ENCODE measurements at places on chromosomes 5 and 9. TPM values are rescaled to one million over a fixed set of nuclear protein-coding genes. Genes with fewer than 3 reads are reported as not detected.
A peak's percentile ranks its signal among the peaks of the same experiment; 100 is the strongest.

- no peak for DNase-seq
Observed at GRCh38 chr5:14025569-14026286, 81.2 kb upstream of the DNAH5 start.

DNA sequence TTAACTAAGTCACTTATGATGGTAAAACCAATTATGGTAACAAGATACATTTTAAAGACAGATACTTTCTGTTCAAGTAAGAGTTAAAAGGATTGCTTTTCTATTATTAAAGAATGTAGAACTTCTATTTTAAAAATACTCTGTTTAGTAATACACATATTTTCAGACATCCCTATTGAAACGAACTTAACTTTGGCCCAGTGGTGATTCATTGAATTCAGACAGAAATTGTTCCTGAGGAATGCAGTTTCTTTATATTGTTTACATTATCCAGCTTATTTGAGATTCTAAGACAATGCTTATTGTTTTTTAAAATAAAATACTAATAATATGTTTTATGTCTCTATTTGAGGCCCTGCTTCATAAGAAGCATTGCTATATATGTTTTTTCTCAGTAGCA lies 816.4 kb downstream of the SEMA5A start:
- no peak for DNase-seq

Gene DPYSL3
- not detected for total RNA-seq

GRCh38 chr9:82271106-82271561 lies 282.6 kb downstream of the SPATA31D1 start:
- DNase-seq, result no peak

GRCh38 chr9:134811079-134811672 lies 69.4 kb upstream of the FCN2 start:
- no peak for DNase-seq

Gene EGFLAM
- not detected for total RNA-seq

DNA sequence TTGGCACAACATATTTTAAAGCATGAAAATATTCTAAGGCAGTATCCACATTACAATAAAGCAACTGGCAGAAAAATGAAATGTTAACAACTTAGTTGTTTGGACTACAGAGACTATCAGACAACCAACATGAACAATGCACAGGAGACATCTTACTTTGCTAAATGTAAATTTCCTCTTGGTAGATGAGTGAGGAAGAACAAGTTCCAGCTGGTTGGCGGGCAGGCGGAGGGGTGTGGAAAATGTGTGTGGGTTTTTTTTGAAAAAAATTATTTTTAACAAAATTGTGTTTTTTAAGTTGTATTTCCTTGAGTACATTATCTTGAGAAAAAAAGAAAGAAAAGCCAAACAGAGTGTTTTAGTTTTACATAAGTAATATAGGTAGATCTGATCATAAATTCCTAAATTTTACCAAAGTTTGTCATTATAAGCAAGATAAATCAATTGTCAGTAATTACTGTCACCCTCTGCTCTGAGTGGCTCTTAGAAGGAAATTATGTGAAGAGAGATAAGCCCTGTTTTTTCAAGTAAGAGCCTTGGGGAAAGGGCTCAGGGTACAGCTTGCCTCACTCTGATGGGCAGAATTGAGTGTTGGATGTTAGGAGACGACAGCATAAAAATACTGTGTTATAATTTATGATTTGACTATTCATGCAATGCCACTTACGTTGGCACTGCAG lies 42.5 kb downstream of the TMEM167A start:
- DNase-seq, result no peak

DNA sequence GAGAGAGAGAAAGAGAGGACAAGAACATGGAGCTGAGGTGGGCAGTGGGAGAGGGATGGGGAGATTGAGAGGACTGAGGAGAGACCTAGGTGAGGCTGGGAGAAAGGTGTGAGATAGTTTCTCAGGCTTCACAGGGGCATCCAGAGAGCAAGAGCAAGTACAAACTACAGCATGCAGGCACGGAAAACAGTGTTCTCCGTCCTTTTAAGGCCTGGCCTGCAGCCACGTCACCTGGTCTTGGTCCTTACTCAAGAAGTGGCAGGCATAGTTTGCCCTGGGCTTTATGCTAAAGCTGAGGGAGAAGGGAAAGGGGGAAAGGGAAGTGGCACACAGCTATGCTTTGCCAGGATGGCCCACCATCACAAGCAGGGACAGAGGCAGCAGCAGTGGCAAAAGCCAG lies 65.7 kb downstream of the SIL1 start:
- DNase-seq, result no peak

Gene CPEB4
- total RNA-seq, result 28.2 TPM

GRCh38 chr5:1431021-1431811 lies 14.0 kb downstream of the SLC6A3 start:
- DNase-seq, result no peak

DNA sequence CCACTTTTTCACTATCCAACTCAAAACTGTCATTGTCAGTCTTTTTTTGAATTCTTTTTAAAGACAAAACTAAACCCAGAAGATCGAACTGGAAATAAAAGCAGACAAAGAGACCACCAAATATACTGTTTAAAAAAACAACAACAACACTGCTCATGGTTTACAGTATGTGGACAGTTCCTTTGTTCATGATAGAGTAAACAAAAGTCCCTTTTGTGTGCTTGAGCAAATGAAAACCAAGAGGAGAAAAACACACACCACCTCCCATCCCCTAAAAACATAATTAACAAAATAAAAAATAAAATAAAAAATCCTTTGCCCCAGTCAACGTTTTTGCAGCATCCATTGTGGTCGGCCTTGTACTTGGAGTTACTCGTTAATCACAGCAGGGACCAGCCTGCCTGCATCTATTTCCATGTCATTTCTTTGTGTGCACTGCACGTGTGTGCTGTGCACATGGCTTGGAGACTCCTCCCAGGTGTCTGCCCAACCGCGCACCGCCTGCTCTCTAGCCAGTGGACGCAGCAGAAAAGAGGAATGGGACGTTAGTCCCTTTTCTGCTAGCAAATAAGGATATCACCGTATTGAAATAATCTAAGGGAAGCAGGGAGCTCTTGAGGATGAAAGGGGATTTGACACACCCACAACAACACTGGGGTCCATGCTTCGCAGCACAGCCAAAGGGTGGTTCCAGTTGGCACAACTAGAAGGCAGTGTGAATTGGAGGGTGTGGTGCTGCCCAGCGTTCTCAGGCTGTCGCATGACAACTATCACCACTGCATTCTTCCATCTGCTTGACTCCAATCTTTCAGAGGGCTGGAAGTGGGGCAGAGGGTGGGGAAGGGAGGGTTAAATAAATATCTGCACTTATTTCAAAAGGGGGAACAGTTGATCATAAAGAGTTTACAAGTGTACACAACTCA lies 130.0 kb downstream of the SEMA6A start:
- DNase-seq, result no peak

Gene MAMDC4
- 7.6 TPM for total RNA-seq

GRCh38 chr9:87515006-87515405 lies 17.3 kb downstream of the DAPK1 start:
- no peak for DNase-seq

- no peak for DNase-seq
Observed at GRCh38 chr9:121568343-121569265, 69.0 kb upstream of the GGTA1 start.

DNA sequence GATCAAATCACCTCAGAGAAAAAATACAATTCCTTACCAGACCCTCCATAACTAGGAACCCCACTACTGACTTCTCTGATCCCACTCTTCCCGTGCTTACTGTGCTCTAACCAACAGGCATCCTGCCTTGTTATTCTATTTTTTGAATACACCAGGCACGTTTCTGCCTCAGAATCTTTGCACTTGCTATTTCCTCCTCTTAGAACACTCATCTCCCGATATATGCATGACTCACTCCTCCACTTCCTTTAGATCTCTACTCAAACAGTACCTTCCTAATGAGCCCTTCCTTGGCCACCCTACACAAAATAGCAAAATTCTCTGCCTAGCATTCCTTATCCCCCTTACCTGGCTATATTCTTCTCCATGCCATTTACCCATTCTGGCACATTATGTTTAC lies 43.9 kb downstream of the MAPKAP1 start:
- DNase-seq, result no peak

Gene ALDH1B1
- total RNA-seq, result 4.8 TPM

- no peak for DNase-seq
Observed at GRCh38 chr5:155368490-155368889, 354.9 kb downstream of the KIF4B start.

GRCh38 chr5:137286025-137286610 lies 213.0 kb downstream of the SPOCK1 start:
- no peak for DNase-seq

DNA sequence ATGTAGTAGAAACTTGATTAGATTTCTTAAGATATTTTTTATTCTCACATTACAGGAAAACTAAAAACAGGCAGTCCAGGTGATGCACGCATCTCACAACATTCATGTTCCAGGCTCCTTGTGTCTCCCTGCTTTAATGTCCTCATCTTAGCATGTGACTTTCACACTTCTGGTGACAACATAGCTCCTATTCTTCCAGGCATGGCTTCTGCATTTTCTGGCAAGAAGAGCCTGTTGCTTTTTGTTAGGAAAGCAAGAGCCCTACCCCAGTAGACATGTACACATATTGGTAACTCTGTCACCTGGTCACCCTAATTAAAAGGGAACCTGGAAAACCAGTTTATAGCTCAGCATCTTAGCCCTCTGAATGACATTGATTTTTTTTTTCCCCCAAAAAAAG lies 92.5 kb downstream of the PPIC start:
- DNase-seq, result no peak

DNA sequence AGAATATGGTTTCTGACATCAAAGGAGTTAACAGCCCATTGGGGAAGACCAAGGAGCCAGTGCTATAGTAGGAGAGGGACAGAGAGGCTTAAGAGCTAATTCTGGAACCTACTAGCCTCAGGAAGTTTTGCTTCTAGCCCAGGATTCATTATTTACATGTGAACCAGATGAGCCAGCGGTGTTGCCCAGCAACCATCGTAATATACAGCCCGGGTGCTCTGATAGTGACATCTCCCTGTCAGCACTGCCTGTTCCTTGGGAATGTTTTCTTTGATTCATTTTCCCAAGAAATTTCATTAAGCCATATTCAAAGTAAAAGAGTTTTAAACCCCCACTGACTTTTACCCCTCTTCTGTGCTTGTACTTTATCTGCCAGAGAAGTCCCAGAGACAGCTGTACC lies 217.4 kb upstream of the ADAMTSL1 start:
- DNase-seq, result no peak

- no peak for DNase-seq
Observed at GRCh38 chr9:92043002-92043401, 72.2 kb downstream of the SPTLC1 start.

DNA sequence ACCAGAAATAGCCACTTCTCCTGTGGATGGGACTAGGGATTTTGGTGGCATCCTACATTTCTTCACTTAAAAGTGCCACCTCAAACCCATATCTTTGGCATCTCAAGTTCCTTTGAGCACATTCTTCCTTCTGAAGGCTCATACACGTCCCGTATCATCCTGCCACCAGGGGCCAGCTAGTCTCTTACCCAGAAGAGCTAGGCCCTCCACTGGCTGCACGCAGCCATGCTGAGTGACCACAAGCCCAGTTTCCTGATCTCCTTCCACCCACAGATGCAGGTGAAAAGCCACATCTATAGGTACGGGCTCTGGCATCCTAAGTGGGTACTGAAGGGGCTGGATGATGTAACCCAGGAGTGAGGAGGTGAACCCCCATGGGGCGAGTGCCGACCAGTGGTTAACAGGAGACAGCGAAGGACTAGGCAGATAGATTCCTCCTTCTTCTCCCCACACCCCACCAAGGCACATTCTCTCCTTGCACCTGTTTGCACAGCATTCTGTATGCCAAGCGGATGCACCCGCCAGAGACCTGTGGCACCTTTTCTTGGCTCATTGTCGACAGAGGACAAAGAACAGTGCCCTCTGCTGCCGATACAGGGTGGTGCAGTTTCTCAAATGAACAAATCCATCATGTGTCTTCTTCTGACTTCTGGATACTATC lies 14.4 kb upstream of the SCGB3A1 start:
- peak; percentile 42 for DNase-seq

DNA sequence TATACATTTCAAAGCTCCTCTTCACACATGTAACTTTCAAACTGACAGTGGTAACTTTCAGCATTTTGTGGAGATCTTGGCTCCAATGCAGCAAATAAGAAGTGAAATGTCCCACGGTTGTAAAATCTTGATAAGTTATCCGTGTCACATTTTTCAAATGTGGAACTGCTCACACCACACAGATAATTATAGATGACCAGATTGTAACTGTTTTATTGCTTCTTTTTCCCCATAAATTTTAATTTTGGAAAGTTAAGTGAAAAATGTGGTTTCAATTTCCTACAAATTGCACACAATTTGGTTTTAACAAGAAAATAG lies 347.1 kb downstream of the EBF1 start:
- no peak for DNase-seq

DNA sequence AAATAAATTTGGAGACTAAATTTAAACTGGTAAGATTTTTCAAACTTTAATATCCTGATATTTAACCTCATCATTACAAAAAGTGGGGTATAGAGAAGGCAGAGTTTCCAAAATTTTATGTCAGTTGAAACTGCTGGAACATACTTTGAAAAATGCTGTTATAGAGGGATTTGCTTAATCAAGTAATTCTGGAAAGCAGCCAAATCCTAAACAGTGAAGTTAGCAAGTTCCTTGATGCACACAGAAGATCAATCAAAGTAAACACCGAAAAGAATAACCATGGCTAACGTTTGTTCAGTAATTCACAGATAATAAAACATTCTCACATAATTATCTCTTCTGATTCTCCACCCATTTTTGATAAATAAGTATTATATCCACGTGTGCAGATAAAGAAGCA lies 8.1 kb upstream of the PRR16 start:
- no peak for DNase-seq

Gene OTP
- not detected for total RNA-seq

GRCh38 chr9:134959971-134960310 lies 42.2 kb upstream of the FCN1 start:
- no peak for DNase-seq

DNA sequence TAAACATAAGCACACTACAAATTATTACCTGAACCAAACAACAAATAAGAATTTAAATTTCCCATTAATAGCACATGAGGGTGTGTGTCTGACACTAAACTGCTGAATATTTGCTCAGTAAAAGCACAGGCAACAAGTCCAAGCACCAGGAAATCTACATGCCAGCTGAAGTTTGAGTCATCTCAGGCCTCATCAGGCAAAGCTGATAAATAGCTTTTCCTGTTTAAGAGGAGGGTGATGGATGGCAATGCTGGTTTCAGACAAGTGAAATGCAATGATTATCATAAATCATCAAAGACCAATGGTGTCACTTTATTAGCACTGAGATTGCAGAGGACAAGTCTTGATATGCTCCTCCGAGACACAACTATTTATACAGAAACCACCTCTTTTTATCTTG lies 1668.0 kb upstream of the C9orf72 start:
- no peak for DNase-seq

GRCh38 chr5:53448851-53449250 lies 31.6 kb upstream of the FST start:
- no peak for DNase-seq

Gene IFNB1
- total RNA-seq, result not detected

Gene C9orf43
- 1.7 TPM for total RNA-seq

All from B cell (primary cell).